ENCODE measurements at places on chromosomes 1 and 21.

DNA sequence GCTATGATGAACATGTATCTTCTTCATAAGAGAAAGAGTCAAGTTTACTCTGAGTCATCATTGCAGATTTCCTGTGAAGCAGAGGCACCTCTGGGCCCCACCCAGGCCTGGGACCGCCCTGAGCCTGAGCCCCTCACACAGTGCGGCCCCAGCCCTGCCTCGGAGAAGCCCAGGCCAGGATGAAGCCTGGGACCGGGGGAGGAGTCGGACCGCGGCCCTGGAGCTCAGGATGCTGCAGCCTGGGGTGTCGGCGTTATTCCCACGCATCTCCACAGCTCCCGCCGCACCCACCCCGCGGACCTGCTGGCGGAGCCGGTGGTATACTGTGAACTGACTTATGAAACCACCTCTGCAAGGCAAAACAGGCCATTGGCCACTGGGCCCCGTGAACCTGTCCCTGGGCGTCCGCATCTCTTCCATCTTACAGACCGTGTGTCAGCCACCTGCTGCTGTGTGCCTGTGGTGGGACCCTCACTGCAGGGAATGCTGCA lies 2.4 kb upstream of the COL6A1 start:
- no peak for DNase-seq

GRCh38 chr1:35860696-35861095 lies 22.3 kb upstream of the AGO1 start:
- no peak for DNase-seq

GRCh38 chr1:18256282-18257235 lies 149.0 kb downstream of the IGSF21 start:
- DNase-seq = no peak

DNA sequence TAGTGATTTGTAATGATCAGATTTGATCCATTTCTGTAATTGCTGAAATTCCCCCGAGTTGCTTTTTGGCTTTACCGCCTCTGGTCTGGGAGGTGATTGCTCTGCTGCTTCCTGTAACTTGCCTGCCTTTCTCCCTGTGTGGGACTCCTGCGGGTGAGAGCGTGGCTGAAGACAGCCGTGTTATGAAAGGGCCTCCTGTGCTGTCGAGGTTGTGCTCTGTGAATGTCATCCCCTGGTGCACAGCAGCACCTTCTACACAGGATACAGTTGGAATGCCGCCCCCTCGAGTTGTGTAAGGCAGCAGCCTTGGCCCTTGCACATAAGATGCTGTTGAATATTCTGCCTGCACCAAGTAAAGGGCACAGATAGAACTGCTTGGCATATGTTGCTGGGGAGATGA lies 5.9 kb downstream of the SOD1 start:
- no peak for DNase-seq

DNA sequence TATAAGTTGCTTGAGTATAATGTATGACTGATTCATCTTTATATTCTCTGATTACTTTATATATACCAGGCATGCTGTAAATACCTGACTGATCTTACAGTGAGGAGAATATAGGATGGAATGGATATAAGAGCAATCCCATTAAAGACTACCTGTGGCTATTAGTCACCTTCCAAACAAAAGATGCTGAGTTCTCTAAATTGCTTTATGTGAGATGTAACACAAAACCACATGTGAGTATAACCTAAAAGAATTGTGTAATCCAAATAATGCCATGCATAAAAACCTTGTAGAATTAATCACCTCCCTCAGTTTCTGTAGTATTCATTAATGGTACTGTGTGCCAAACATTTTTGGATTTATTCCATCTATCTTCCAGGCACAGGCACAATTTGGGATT lies 134.6 kb upstream of the LRRC7 start:
- DNase-seq = no peak

DNA sequence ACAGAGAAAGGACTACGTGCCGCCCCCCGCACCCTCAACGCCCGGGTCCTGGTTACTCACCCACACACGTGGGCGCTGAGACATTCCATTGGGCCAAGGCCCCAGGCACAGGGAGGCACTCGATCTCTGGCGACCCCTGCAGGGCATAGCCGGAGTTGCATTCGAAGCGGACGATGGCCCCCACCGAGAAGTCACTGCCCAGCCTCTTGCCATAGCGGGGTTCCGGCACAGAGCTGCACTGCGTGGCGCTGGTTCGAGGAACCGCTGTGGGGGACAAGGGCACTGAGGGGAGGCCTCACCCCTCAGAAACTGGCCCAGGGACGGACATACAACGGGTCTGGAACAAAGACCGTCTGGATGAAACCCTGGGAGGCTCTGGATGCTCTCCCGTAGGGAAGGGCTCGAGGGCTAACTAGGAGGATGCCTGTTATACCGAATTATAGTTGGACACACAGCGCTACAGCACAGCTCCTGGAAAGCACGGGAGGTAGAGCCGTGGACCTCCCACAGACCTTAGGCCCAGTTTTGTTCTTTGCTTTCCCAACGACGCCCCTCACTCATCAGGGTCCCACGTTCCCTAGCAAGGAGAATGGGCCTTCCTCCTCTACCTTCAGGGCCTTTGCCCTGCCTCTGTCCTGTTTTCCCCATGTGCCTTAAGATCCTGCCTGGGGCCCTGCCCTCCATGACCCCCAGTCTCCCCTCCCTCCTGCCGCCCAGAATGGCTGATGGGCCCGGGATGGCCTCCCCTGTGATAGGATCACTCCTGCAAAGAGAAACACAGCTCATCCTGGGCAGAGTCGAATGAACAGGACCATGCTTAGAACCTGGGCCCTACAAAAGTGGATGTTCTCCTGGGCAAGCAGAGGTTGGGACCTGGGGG lies 152.8 kb downstream of the ZSCAN20 start:
- DNase-seq = no peak

DNA sequence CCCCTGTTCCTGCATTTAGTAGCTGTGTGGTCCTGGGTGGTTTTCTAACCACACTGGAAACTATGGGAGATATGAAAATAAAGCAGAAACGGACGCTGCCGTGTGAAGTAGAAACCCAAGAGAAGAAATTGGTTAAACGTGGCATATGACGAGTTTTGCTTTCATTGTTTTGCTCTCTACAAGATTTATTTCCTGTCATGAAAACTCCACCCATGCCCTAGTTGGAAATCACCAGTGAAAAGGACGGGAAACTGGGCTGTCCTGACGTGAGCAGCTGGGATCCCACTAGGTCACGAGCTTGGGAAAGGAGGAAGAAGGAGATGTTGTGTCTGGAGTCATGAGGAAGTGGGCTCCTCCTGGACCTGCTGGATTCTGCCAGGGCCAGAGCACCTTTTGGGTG lies 120.8 kb upstream of the GADD45A start:
- DNase-seq = no peak

DNA sequence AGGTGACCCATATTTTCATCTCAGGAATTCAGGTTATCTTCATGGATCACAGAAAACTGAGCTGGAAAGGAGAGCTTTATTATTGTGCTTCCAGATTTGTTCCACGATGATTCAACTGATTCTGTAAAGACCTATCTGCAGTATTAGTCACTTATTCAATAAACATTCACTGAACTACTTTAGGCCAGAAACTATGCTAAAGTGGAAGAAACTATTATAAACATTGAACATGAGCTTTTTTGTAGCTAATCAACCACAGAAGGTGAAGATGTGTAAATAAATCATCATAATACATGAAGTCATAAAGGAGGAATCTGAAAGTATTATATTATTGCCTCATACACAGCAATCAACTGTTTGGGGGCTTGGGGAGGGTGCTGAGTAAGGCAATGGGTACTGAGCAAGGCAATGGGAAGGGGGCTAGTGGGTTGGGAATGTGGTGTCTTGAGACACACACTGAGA lies 30.6 kb upstream of the EXO1 start:
- no peak for DNase-seq

DNA sequence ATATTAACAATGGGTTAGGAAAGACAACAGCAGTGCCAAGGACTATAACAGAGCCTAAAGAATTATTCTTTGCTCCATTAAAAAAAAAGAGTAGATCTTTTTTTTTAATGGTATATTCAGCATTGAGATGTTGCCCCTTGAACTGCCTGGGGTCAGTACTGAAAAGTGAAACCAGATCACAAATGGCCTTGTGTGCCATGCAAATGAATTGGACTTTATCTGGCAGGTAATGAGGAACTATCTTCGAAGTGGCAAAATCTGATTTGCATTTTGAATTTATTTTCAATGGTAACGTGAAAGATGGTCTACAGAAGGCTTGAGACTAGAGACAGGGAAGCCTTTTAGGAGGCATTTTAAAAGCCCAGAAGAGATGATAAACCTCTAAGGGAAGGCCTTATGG lies 21.4 kb upstream of the PKN2 start:
- DNase-seq = no peak

GRCh38 chr1:39283858-39284257 lies 79.4 kb downstream of the MACF1 start:
- no peak for DNase-seq

DNA sequence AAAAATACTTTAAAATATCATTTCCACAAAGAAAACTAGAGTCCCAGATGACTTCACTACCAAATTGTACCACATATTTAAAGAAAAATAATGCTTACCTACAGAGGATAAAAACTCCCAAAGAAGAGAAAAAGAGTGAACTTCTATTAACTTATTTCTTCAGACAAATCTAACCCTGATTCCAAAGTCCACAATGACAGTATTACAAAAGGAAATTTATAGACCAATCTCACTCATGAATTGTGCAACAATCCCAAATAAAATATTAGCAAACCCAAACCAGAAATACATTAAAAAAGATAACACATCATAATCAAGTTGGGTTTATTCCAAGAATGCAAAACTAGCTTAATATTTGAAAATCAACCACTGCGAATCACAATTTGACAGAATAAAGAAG lies 161.4 kb upstream of the GALNT2 start:
- DNase-seq = no peak

DNA sequence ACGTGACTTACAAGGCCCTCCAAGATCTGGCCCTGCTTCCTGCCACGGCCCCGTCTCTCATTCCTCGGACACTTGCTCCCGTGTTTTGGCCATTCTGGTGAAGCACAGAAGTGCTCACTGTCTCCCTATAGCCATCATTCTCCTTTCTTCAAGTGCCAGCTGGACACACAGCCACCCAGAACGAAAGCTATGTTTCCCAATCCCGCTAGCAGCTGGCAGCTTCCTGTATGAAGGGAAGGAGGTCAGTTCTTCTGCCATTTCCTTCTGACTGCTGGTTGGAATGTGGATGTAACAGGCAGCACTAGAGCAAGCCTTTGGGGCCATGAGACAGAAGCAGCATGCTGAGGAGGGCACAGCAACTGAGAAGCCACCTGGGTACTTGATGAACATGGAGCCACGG lies 82.8 kb downstream of the TGFBR3 start:
- DNase-seq = no peak

- DNase-seq = no peak
These were observed 6.9 kb upstream of the ATXN7L2 start for GRCh38 chr1:109476825-109477224.

DNA sequence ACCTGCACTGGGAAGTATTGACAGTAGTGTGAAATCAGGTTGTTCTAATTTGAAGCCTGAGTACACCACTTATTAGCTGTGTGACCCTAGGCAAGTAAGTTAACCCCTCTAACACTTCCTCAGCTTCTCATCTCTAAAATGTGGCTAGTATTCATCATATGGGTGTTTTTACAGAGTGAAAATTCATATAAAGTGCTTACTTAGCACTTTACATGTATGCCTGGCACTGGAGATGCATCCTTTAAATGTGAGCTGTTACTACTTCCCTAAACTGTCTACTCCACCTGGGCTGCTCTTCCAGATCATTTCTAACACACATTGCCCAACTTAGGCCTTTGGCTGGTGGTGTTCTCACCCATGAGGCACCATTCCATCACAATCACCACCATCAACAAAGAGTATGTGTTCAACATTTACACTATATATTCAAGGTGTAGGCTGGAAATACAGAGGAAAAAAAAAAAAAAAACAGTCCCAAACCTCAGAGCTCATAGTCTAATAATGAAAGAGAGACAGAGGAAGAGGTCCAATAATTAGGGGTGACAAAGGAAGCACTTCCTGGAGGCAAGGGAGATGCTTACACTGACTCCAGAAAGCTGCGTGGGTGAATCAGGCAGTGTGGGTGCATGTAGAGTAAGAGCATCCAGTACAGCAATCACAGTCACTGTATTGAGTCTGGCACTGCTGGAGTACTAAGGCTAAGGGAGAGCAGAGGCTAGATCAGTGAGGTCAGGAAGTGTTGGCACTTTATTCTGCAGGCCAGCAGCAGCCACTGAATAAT lies 3.6 kb downstream of the STX6 start:
- no peak for DNase-seq

DNA sequence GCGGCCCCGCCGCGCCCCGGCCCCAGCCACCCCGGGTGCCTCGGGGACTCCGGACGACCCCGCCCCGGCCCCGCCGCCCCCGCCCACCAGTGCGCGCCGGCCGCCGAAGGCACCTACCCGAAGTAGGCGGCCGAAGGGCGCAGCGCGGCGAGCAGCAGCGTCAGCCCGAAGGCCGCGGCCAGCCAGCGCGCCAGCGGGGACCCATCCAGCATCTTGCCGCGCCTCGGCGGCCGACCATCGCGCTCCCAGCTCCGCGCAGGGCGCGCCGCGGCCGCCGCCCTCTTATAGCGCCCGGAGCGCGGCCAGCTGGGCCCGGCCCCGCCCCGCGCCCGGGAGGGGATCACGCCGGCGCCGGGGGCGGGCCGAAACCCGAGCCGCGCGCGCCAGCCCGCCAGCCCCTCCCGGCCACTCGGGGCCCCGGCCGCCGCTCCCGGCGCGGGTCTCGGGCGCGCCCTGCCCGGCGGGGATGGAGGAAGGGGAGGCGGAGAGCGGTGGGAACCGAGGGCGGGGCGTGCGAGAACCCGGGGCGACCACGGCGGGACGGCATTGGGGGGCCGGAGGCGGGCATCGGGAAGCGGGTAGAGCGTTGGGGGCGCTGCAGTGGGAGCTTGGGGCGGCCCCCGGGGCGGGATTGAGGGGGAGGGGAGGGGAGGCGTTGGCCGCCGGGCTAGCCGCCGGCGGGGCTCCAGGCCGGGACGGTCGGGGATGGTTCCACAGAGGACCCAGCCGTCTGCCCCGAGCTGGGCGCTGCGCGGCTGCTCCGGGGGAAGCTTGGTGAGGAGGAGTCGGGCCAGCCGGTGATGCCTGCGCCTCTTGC lies at the start of gene WNT9A:
TSS of gene WNT9A (minus strand) at position 257 of the 817 bp plus-strand sequence. CDS start at position 212, 45 bp downstream.
- DNase-seq = no peak

- DNase-seq = no peak
These were observed 2110.6 kb downstream of the MRPL39 start for GRCh38 chr21:23496729-23497128.

- DNase-seq = no peak
These were observed 64.8 kb downstream of the GPR137B start for GRCh38 chr1:236207121-236207520.

DNA sequence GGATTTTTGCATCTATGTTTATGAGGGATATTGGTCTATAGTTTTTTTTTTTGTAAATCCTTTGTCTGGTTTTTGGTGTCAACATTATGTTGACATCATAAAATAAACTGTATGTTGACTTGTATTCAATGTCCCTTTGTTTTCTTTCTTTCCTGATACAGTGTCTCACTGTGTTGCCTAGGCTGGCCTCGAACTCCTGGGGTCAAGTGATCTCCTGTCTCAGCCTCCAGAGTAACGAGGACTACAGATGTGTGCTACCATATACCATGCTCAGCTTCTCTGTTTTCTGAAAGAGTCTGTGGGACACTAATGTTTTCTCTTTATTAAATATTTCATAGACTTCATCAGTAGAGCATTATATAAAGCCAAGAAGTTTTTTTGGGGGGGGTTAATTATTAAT lies 18.3 kb downstream of the MAN1C1 start:
- DNase-seq = no peak

- DNase-seq = no peak
These were observed 20.6 kb downstream of the DDAH1 start for GRCh38 chr1:85444381-85444780.

Data from stimulated activated naive B cell treated with anti-CD40 and anti-IgM and Interleukin-4, amounts not matched to agents 10 μg/mL and 1 μg/mL and 100 μg/mL, for 72 hours (primary cell).